ENCODE measurements at places on chromosomes 6 and 20. TPM values are rescaled to one million over a fixed set of nuclear protein-coding genes. Genes with fewer than 3 reads are reported as not detected.

The HNF4A gene
- total RNA-seq, result not detected

The PLN gene
- 16.9 TPM for total RNA-seq

The STAU1 gene
- total RNA-seq, result 57.1 TPM

The STMND1 gene
- total RNA-seq, result not detected

The DNAH8 gene
- total RNA-seq, result 0.03 TPM

The SRSF12 gene
- 0.42 TPM for total RNA-seq

DNA sequence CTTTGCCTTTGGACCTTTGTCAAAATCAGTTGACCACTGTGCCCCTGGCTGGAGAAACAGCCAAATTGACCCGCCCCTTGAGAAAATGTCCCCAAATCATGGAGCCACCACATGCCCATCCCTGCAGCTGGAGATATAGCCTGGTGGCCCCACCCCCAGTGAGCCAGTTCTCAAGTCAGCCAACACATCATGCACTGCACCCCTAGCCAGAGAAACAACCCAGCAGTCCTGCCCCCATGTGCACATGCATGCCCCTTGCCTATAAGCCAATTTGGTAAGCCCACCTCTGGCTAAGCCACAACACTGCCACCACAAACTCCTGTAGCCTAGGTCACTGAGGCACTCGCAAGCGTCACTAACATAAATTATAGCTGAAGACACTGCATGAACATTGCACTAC, 174.2 kb upstream of the ECI2 start:
- H3K27ac ChIP-seq, result no peak overlapping the region
- no peak overlapping the region for H3K4me3 ChIP-seq

- no peaks in the 10 kb centered on the region for H3K36me3 ChIP-seq
- no peak for DNase-seq
- no peaks in the 10 kb centered on the region for H3K27me3 ChIP-seq
- H3K27ac ChIP-seq, result peak overlapping the region; percentile 42
- H3K4me1 ChIP-seq, result peaks cover 5% of the 10 kb centered on the region
These were observed 5.4 kb downstream of the FBXO30 start for GRCh38 chr6:145809211-145809610.

DNA sequence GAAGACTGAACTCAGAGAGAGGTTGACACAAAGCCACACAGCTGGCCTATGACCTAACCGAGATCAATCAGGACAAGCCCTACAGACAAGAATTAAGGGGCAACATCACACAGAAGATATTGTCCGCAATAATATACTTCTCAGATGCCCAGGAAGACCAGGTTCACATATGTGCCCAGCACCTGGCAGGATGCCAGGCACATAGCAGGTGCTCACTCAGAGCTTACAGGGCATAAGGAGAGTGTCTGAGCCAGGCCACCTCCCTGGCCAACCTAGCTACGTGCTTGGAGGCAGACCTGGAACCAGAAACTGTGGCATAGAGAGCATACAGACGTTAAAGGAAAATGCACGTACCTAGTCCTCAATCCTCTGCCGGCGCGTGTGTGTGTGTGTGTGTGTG, 87.0 kb upstream of the LRFN2 start:
- H3K4me3 ChIP-seq, result no peak overlapping the region
- no peak overlapping the region for H3K27ac ChIP-seq
- H3K36me3 ChIP-seq, result no peaks in the 10 kb centered on the region
- no peaks in the 10 kb centered on the region for H3K4me1 ChIP-seq
- H3K27me3 ChIP-seq, result no peaks in the 10 kb centered on the region
- no peak for DNase-seq

DNA sequence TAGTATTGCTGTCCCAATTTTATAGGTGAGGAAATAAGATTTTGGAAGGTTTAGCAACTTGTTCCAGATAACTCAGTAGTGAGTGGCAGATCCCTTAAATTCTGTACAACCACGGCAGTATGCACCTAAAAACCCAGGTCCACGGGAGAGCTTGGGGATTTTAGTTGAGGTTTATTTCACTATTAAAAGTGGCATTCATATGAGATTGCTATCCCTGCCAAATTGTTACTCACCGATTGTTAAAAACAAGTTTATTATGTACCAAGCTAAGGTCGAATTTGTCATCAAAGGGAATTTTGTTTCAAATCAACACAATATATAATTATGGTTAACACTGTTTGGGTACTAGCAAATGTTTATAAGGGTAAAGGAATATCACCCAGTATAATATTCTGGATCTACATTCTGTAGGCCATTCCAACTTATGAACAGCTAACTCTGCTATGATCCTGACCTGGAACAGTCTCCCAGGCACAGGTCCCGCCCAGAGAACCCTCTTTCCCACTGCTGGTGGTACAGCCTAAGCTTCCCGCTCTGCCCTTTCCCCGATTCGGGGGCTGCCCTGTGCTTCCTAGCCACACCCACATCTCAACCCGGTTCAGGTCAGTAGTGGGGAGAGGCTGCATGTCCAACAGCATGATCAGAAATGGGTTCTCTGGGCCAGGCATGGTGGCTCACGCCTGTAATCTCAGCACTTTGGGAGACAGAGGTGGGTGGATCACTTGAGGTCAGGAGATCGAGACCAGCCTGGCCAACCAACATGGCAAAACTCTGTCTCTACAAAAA, 24.9 kb downstream of the GPLD1 start:
- no peak for DNase-seq
- peaks cover 13% of the 10 kb centered on the region for H3K4me1 ChIP-seq
- H3K36me3 ChIP-seq, result no peaks in the 10 kb centered on the region
- no peak overlapping the region for H3K27ac ChIP-seq

DNA sequence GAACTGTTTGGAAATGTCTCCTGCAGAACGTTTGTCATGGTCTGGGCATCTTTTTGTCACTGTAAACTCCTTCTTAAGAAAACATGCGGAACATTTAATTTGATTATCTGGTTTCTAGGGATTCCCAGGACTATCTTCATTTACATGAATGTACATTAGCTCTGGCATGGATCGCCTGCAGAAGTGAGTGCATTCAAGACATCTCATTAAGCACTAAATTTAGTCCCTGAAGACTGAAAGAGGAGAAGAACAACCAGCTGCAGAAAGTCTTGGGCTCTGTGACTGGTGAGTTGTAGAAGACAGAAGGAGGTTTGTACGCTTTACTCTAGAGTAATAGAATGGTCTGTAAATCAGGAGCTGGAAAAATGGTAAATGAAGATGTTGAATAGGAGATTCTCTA, 540.7 kb downstream of the BCKDHB start:
- no peaks in the 10 kb centered on the region for H3K27me3 ChIP-seq
- no peak overlapping the region for H3K4me3 ChIP-seq
- no peak for DNase-seq
- no peaks in the 10 kb centered on the region for H3K4me1 ChIP-seq
- H3K36me3 ChIP-seq, result no peaks in the 10 kb centered on the region
- no peak overlapping the region for H3K27ac ChIP-seq

DNA sequence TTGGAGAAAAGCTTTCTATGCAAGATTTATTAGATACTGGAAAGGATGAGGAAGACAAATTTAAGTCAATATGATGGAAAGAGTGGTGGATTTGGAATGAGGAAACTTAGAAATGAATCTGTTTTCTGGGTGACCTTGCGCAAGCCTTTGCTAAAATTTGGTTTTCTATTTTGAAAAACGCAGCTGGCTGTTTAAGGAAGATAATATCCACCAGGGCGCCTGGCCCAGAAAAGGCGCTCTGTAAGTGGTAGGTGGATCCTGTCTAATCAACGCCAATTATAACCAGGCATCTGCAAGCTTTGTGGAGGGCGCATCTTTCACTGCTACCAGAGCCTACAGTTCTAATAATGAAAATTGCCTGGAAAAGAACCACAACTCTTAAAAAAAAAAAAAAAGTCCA, 398 bp upstream of the SPATS1 start:
- no peaks in the 10 kb centered on the region for H3K36me3 ChIP-seq
- DNase-seq, result no peak
- no peak overlapping the region for H3K27ac ChIP-seq

GRCh38 chr6:165676435-165677068, 13.5 kb upstream of the PDE10A start:
- no peak overlapping the region for H3K27ac ChIP-seq
- H3K27me3 ChIP-seq, result no peaks in the 10 kb centered on the region
- no peaks in the 10 kb centered on the region for H3K4me1 ChIP-seq
- DNase-seq, result no peak
- no peak overlapping the region for H3K4me3 ChIP-seq
- no peaks in the 10 kb centered on the region for H3K36me3 ChIP-seq

DNA sequence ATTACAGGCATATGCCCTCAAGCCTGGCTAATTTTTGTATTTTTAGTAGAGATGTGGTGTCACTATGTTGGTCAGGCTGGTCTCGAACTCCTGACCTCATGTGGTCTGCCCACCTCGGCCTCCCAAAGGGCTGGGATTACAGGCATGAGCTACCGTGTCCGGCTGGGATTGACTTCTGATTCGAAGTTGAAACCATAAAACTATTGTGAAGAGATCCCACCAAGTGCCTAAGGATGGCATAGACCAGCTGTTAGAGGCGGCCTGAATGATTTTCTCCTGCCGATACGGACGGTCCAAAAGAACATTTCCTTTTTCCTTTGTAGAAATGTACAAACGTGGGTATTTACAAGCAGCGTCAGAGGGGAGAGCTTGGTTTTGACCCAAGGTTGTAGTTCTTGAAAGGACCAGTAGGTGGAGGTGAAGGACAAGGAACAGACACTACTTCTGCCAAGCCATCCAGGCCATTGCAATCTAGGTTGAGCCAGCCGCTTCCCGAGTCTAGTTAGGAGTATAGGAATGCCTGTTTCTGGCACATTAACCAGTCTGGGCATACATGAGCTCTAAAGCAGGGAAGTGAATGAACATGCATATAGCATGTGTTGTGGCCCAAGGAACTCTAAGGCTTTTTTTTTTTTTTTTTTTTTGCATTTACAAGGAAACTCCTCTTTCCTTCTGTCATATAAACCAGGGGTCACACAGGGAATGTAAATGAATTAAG, 29.0 kb downstream of the MOCS3 start:
- DNase-seq, result peak; percentile 14
- no peak overlapping the region for H3K4me3 ChIP-seq
- H3K27me3 ChIP-seq, result no peaks in the 10 kb centered on the region
- peaks cover 17% of the 10 kb centered on the region for H3K4me1 ChIP-seq
- H3K36me3 ChIP-seq, result no peaks in the 10 kb centered on the region
- H3K27ac ChIP-seq, result no peak overlapping the region

- no peak for DNase-seq
- H3K4me3 ChIP-seq, result no peak overlapping the region
- H3K36me3 ChIP-seq, result no peaks in the 10 kb centered on the region
- H3K27me3 ChIP-seq, result peaks cover 4% of the 10 kb centered on the region
These were observed 76.0 kb downstream of the THBS2 start for GRCh38 chr6:169177516-169178166.

DNA sequence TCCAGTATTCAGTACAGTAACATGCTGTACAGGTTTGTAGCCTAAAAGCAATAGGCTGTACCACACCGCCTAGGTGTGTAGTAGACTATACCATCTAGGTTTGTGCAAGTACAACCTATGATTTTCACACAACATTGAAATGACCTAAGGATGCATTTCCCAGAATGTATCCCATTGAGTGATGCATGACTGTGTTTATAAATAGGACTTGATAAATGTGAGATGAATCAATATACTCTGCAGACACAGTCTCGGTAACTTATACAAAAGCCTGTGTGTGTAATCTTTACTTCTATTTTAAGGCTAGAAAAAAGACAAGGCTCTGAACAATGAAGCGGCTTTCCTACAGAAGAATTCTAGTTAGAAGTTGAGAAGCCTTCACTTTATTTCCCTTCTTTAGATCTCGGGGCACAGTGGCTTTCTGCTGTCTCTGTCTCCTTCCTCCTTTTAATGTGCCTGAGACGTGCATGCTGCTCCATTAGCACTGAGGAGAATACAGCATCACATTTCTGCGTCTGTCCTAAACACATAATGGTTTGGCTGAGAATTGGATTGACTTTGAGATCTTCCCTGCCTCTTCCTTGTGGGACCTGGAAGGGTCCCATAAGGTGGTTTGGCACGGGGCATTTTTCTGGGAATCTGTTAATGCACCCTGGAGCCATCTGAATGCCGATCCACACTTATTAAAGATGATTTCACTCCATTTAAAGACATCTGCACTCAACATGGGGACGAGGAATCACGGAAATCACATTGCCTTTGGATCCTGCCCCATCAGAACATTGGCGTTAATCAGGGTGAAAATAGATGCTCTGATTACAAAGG, 112.5 kb downstream of the SCML4 start:
- DNase-seq, result no peak
- peaks cover 11% of the 10 kb centered on the region for H3K4me1 ChIP-seq
- no peak overlapping the region for H3K4me3 ChIP-seq
- no peak overlapping the region for H3K27ac ChIP-seq
- no peaks in the 10 kb centered on the region for H3K36me3 ChIP-seq
- no peaks in the 10 kb centered on the region for H3K27me3 ChIP-seq

DNA sequence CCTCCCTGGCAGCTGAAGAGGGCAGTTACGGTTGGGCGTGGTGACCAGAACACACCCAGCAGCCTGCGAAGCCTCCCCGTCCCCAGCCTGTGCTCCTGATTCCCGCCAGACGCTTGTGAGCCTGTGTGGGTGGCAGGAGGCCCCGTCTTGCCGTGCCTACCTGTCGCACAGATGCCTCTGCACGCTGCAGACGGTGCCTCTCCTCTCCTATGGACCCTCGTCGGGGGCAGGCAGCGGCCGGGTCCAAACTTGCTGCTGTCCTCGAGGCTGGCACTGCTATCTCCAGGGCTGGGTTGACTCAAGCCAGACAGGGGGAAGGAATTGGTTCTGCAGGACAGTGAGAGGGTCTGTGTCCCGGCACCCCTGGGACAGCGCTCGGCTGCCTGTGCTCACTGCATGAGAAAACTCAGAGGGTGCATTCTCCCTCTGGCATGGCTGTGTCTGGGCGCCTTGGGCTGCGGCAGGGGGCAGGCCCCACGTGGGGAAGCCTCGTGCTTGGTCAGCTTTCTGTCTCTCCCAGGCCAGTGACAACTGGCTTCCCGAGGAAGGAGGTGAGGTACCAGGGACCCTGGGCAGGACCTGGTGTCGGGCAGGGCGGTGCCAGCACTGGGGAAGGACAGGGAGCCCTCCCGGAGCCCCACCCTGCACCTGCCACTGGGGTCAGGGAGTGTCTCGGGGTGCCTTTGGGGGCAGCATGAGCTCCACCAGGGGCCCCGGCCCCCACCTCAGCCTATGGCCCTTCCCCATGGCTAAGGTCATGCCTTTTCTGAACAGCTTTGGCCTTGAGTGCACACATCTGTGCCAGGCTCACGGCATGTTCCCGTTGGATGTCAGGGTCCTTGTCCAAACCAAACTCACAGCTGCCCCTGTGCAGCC, 127.5 kb downstream of the TAF4 start:
- H3K27ac ChIP-seq, result no peak overlapping the region
- no peak overlapping the region for H3K4me3 ChIP-seq
- H3K27me3 ChIP-seq, result peaks cover 49% of the 10 kb centered on the region
- no peaks in the 10 kb centered on the region for H3K36me3 ChIP-seq
